ENCODE measurements at places on chromosomes 16 and 17.
A peak's percentile ranks its signal among the peaks of the same experiment; 100 is the strongest.

- no peak for DNase-seq
Measured at GRCh38 chr17:38424297-38424972, 3.8 kb upstream of the ARHGAP23 start.

GRCh38 chr17:2903193-2903974 is 107.1 kb downstream of the RAP1GAP2 start:
- no peak for DNase-seq

GRCh38 chr16:16778332-16778731 is 399.4 kb downstream of the NPIPA7 start:
- DNase-seq, result no peak

- no peak for DNase-seq
Measured at GRCh38 chr16:65313936-65314626, 192.2 kb upstream of the CDH11 start.

- no peak for DNase-seq
Measured at GRCh38 chr16:21619765-21620425, 20.5 kb downstream of the METTL9 start.

DNA sequence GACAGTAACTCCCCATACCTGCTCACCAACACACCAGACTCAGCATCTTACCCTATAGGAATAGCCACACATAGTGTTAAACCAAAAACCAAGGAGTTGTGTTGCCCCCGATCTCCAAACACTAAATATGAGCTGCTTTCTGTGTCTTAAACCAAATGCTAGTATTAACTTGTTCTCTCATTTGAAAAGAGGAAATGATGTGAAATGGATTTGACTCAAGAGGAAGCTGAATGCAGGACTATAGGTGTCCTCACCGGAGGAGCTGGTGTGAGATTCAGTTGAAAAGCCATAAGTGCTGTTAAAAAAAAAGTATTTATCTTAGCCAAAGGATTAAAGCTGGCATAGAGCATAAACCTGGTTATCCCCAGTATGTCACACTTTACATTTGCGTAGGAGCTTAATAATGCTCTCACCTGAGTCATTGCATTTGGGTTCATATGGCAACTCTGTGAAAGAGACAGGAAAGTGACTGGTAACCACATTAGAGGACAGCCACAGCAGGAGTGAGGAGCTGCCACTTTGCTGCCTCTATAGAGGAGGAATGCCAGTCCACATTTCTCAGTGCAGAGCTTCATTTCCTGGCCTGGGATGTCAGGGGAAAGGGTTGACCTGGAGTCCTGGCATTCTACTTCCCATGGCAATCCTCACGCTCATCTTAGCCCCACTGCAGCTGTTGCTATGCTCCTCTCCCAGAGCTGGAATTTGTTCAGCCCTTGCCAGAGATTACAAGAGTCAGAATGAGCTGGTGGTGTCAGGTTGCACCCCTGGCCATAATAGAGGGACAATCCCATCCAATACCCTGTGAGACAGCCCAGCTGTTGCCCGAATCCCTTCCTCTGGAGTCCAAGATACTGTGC is 143.3 kb upstream of the ANKFN1 start:
- peak; percentile 9 for DNase-seq

DNA sequence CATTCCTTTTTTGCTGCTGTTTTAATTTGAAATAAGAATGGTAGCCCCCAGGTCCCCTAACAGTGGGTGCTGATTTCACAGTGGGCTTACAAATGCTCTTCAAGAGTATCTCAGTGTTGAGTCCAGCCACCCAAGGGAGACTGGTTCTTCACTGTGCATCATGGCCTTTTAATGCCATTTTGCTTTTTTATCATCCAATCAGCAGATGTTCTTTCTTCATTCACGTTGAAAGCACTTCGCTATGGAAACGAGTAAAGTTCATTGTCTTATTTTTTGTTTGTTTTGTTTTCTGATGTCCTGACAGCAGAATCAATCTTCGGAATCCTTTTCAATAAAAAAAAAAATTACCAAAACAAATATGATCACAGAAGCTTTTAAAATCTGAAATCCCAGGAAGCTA is 429.0 kb downstream of the MAF start:
- DNase-seq, result no peak

DNA sequence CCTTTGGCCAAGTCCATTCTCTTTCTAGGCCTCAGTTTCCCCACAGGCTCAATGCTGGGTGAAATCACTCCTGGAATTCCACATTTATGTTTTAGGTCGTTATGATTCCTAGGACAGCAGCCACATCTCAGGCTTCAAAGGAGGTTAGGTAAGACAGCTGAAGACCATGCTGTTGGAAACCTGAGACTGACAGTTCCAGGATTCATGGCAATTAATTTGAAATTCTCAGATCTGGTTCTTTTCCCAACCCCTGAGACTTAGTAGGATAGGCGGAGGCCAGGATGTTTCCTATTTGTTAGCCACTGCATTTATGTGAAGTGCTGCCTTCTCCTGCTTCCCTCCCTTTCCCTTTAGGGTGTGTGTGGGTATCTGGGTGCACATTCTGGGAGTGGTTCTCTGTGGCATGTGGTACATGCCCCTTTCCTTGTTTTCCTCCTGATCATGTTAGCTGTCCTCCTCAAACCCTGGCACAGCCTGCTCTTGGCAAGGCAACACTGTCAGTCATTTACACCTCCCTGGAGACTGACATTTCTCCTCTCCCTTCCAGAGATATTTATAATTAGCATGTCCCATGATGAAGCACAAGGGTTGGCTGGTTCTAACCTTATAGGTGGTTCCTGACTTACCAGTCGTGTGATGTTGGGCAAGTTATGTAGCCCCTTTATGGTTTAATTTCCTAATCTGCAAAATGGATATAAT is 91.4 kb upstream of the SALL1 start:
- no peak for DNase-seq

GRCh38 chr17:37614823-37615222 is 5.6 kb upstream of the SYNRG start:
- no peak for DNase-seq

Data from thymus (tissue), 14 donors.